ENCODE measurements at places on chromosomes 5 and 9.
A peak's percentile ranks its signal among the peaks of the same experiment; 100 is the strongest.

- no peak for DNase-seq
Measured at GRCh38 chr5:175745210-175745609, 87.3 kb downstream of the HRH2 start.

DNA sequence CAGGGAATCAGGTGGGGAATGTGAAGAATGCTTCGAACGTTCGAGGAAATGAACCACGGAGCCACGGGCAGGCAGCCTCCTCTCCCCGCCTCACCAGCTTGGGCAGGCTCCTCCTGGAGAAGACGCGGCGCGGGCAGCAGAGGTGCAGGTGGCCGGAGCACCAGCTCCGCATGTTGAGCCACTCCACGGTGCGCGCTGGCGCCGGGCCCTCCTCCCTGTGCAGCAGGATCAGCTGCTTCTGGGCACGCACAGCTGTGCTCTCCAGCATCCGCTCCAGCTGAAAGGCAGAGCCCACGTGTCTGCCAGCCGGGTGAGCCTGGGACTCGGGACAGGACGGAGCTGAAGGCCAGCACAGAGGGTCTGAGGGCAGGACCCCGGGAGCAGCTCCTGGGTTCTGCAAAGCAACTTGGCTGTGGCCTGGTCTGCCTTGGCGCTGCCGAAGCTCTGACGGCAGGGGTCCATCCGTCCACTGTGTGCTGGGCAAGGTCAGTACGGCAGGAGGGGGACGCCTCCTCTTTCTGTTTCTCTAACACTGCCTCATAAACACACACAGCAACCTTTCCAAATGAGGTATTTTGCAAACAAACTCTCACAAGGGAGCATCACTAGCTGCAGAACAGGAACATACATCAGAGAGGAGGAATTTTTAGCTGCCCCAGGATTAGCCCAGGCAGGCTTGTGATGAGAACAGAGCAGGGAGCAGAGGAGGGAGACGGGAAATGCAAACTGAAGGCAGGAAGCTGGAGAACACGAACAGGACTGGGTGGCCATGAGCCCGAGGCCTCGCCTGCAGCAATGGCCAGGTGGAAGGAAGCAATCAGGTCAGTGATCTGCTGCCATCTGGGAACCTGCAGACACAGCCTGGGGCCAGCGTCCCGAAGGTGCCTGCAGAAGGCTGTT is 20.1 kb upstream of the NSMF start:
- no peak for DNase-seq

- DNase-seq, result no peak
Measured at GRCh38 chr5:73946919-73947602, 321.1 kb downstream of the ARHGEF28 start.

DNA sequence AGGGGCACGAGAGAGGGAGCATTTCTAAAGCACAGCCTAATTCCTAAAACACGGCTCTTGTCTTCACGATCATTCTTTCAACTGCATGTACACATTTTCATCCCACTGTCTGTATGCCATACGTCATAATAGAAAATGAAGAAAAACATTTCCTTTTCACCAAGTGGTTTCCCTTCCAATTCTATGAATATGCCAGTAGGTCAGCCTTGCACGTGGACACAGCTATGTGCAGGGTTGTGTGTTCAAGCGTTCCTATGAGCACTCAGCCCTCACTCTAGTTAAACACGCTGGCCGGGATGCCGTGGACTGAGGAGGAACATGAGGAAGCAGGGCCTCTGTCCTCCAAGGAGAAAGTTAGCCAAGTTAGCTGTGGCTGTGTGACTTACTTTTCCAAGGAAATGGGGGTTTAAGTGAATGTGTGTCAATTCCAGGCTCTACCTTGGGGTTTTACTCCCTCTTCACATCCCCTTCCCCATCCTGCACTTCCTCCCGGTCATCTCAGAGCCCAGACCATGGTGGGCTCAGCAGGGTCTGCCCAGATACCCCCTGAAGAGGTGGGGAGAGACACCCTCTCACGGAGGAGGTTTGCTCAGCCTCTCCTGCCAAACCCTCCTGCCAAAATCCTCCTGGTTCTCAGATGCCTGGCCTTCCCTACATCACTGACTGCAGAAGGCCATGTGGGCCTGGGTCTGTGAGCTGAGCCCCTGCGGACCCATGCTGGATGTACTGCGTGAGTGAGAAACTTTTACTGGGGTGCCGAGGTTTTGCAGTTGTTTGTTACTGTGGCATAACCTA is 230.6 kb downstream of the FSTL4 start:
- no peak for DNase-seq

DNA sequence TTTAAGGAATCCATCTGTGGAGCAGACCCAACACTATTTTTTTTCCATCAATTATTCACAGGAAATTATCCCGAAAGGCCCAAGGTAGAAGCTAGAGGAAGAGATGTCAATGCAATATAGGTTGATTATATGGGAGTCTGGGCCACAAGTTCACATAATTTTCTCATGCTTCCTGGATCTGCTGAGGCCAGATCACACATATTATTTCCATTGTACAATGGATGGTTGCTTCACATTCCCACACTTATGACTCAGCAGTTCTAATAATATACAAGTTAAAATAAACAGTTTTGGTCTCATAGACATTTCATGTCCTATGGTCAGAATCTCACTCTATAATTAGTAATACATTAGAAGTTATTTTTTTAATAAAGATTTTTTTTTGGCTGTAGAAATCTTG is 66.0 kb upstream of the PTPRD start:
- DNase-seq, result no peak

DNA sequence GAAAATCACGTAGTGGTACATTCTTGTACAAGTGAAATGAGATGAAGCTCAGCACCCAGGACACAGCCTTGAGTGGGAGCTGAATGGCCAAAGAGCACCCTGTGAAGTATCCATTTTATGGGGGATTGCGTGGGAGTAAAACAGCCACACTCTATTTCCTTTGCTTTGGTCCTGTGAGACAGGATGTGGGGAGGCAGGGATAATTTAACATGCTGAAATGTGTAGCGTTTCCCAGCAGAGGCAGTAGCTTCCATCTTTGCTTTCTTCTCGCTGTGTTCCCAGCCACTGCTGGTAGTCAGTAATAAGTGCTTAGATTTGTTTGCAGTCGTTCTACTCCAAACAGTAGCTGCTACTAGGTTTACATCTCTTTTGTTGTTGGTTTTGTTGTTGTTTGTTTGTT is 4.4 kb downstream of the IL31RA start:
- DNase-seq, result no peak

DNA sequence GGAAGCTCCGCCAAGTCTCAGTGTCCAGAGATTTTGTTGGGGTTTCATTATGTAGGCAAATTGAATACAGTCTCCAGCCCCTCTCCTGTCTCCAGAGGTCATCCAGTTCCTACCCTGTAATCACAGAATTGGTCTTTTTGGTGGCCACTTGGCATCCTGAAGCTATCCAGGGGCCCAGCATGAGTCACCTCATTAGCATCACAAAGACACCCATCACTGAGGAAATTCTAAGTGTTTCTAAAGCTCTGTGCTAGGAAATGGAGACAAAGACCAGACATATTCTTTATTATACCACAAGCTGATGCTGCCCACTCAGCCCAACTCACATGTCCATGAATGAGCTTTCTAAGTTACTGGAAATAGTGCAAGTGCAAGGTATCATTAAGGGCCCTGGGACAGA is 229.9 kb downstream of the DOCK8 start:
- no peak for DNase-seq

DNA sequence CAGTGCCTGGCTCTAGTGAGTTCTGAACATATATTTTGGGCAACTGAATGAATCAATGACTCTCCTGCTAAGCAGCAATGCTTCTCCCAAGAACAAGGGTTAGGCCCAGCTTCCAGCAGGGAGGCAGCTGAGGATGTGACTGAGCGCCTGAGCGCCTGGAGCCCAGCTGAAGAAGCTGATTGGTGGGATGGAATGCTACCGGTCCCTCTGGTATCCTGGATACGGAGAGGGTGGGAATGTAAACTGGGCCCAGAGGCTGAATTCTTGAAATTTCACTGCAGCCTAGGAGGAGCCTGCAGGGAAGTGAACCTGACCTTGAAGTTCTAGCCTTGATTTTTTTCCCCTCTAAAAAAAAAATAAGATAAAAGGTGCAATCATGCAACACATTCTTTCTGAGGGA is 43.2 kb downstream of the WWC1 start:
- DNase-seq, result no peak

- DNase-seq, result no peak
Measured at GRCh38 chr5:3186736-3187405, 408.8 kb upstream of the IRX1 start.

GRCh38 chr9:38163518-38163917 is 94.5 kb upstream of the SHB start:
- DNase-seq, result no peak

DNA sequence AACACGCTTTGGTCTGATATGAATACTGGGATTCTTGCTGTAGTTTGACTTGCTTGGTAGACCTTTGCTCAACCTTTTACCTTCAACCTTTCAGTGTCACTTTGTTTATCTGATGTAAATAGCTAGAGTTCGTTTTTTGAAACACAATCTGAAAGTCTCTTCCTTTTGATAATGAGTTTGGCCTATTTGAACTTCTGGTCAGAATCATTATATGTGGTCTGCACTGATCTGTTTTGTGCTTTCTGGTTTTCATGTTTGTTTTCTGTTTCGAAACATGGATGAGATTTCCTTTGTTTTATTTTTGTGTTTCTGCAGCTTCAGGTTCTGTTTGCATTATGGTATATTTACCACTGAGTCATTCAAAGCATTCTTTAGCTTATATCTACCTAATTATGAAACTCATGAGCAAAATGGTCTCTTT is 217.5 kb downstream of the GABBR2 start:
- no peak for DNase-seq

DNA sequence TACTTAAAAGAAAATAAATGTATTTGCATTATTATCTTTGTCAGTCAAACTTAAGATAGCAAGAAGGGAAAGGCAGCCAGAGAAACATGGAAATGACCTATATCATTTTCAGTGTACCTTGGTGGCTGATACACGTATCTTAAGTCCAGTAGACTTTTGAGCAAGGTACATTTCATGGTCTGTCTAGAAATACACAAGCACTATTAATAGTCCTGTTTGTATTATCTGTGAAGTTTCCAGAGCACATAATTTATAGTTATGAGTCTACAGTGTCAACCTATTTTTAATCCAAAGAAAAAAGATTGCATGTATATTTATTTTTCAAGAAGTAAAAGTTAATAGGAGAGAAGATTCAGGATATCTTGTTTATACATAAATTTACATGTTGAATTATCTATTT is 95.7 kb downstream of the IZUMO3 start:
- DNase-seq, result no peak

DNA sequence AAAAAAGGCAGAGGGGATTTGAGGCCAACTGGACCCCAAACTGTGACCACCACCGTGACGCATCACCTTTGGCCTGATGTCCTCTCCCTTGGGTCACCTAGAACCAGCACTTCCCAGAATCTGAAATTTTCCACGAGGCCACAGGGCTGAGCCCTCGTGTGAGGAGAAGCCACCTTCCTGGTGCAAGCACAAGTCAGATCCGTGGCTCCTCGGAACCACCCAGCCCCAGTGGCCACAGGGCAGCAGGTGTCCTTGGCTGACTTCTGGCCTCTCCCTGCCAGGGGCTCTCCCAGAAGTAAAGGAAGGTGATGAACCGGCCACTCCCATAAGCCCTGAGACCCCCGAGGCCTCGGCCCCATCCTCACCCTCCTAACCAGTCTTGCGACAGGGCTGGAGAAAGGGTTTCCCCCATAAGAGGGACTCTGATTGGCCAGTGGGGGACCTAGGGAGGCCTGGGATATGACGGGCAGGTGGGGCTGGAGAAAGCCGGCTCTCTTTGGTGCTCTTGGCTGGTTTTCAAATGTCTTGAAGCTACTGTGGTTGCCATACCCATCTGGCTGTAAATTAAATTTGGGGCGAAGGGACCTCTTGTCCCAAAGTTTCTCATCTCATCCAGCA is 20.9 kb upstream of the HMCN2 start:
- DNase-seq, result no peak

DNA sequence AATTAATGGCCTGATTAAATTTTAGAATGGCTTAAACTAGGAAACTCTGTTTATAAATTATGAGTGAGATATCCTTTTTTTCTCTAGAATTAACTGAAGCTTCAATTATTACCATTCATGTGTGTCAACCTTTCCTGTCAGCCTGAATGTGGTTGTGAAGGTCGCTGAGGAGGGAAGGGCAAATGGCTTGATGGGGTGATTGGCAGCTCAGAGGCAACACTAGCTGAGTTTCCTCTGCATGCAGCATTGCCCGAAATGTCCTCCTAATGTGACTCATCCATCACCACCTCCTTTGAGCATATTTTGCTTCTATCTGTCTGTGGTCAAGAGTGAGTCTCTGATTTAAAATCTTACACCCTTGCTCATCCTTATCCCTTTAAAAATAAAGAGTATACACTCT is 281.9 kb downstream of the TENT4A start:
- DNase-seq, result no peak

GRCh38 chr9:120919843-120920805 is 6.5 kb downstream of the TRAF1 start:
- no peak for DNase-seq

- DNase-seq, result no peak
Measured at GRCh38 chr5:143569722-143570567, 166.5 kb upstream of the NR3C1 start.

DNA sequence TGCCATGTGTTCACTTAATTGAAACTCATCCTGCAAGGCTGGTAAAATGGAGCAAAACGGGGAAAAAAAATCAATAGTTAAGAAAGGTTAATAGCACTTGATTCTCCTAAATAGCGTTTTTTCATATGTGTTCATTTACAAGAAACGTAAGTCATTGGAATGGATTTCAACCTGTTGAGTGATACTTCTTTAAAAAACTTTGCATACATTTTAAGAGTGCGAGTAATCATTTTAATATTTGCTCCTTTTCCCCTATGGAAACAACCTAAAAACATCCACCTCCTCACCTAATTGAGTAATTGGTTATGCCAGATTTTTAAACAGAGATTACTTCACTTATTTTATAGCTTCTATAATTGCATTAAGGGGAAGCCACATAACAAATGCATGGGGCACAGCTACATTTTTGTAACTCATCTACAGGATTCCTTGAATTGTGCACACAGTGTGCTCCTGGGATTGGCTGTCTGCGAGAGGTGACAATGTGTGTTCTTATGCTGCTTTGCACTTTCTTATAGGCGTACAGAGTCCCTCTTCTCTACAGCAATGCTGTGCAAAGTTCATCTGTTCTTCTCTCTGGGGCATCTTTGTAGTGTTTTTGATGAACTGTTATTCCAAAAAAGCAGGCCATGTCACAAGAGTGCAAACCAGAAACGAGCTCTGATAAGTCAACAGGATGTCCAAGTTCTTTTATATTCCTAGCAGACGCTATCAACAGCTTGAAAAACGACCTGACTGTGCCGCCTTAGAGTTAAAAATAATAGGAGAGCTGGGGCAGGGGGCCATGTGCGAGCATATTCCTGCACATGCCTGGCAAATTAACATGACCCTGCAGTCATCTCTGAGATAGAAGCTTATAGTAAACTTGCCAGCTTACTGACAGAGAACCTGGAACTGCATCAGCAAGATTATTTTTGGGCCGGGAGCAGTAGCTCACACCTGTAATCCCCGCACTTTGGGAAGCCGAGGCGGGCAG is 117.9 kb downstream of the GOLPH3 start:
- DNase-seq, result no peak

GRCh38 chr9:85484235-85484634 is 257.5 kb downstream of the AGTPBP1 start:
- DNase-seq, result no peak

- DNase-seq, result no peak
Measured at GRCh38 chr5:80609692-80610091, 39.6 kb upstream of the ANKRD34B start.

- DNase-seq, result no peak
Measured at GRCh38 chr9:109310486-109310901, 10.4 kb downstream of the EPB41L4B start.

- peak; percentile 79 for DNase-seq
Measured at GRCh38 chr9:128098297-128099230, 29.0 kb downstream of the PTGES2 start.

GRCh38 chr5:125202871-125203438 is 456.5 kb upstream of the ZNF608 start:
- DNase-seq, result no peak

All from left renal cortex interstitium (tissue), 4 donors.